ENCODE measurements at places on chromosomes 5 and 9. TPM values are rescaled to one million over a fixed set of nuclear protein-coding genes. Genes with fewer than 3 reads are reported as not detected.

Gene LMX1B
- polyA plus RNA-seq: 2.5 TPM

- no peak for DNase-seq
These were observed 354.5 kb upstream of the IZUMO3 start for GRCh38 chr9:24900179-24900578.

DNA sequence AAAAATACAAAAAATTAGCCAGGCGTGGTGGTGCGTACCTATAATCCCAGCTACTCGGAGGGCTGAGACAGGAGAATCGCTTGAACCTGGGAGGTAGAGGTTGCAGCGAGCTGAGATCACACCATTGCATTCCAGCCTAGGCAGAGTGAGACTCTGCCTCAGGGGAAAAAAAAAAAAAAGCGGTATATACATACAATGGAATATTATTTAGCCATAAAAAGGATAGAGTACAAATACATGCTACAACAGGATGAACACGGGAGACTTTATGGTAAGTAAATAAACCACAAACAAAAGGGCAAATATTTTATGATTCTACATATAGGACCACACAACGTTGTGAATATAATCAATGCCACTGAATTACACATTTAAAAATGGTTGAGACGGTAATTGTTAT is 5.2 kb downstream of the UBTD2 start:
- no peak for DNase-seq

Gene SPATA31D4
- not detected for polyA plus RNA-seq

DNA sequence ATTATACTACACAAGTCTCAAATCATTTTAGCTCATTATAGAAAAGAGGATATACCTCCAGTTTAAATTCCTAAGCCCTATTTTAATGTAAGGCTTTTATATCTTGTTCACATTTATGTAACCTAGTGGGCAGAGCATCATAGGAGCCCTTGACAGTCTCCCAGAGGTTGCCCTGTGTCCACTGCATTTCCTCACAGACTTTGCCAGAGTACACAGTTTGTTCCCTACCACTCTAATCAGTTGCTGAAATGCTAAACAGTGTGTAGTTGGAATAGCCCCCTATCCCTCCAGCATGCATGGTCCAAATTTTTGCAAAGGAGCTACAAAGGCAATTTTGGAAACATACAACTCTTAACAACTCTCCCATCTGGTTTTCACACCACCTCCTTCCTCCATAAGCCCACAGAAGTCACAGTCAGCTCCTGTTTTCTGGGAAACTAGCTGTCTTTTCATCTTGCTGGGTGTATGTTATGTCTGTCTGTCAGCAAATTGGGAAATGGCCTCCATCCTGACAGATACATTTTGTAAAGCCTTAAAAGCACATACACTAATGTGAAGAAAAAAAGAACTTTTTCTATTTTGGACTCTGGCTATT is 212.2 kb downstream of the DENND1A start:
- DNase-seq: no peak

Data from muscle of arm (tissue), 14 donors.